ENCODE measurements at places on chromosomes 7 and 10. TPM values are rescaled to one million over a fixed set of nuclear protein-coding genes. Genes with fewer than 3 reads are reported as not detected.

NUP205 gene
- total RNA-seq = 33.1 TPM

GNGT1 gene
- total RNA-seq = not detected

EPO gene
- not detected for total RNA-seq

MMRN2 gene
- total RNA-seq = 30.8 TPM

EPHA1 gene
- total RNA-seq = 15.7 TPM

BICC1 gene
- total RNA-seq = 20.8 TPM

GOLGA7B gene
- total RNA-seq = 0.24 TPM

OR2A42 gene
- total RNA-seq = 3.7 TPM

GFRA1 gene
- total RNA-seq = 4.4 TPM

IGF2BP3 gene
- total RNA-seq = 5.2 TPM

MRLN gene
- not detected for total RNA-seq

OPALIN gene
- total RNA-seq = not detected

OR2A5 gene
- not detected for total RNA-seq

OGDHL gene
- 99.8 TPM for total RNA-seq

DNA sequence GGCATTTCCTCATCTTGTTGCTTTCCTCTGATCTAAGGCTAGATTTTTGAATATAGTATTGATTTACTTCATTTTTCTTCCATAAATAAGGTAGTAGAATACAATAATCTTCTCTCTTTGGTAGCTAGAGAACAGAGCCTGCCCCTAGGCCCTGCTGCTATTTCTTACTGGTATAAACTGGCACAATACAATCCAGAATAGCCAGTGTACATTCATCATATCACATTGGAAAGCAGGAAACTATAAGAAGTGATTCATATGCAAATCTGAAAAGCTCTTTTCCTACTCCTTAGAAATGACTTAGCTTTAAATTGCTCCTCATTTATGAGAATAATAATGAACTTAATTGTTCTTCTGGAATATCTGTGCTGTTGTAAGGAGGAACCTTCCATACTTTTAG, 100.2 kb downstream of the KCND2 start:
- H3K4me3 ChIP-seq = no peak overlapping the region
- H3K27ac ChIP-seq = no peak overlapping the region
- no peaks in the 10 kb centered on the region for H3K36me3 ChIP-seq
- H3K27me3 ChIP-seq = no peaks in the 10 kb centered on the region
- no peaks in the 10 kb centered on the region for H3K4me1 ChIP-seq

DNA sequence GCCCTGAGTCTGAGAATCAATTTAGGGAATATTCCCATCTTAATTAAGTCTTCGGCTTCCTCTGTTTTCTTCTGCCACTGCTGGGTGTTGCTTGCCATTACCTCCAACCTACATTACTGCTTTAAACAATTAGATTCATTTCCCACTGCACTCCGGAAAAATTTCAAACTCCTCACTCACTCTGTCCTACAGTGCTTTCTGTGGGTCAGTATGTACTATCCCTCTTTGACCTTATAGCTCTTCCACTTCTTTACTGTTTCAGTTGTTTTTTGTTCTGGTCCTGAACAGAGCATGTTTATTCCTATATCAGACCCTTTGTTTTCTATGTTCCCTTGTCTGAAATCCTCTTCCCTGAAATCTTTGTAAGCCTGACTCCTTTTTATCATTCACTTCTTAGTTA, 160.6 kb downstream of the MAGI2 start:
- no peak overlapping the region for H3K4me3 ChIP-seq
- no peak for DNase-seq
- no peaks in the 10 kb centered on the region for H3K36me3 ChIP-seq
- no peaks in the 10 kb centered on the region for H3K4me1 ChIP-seq

DNA sequence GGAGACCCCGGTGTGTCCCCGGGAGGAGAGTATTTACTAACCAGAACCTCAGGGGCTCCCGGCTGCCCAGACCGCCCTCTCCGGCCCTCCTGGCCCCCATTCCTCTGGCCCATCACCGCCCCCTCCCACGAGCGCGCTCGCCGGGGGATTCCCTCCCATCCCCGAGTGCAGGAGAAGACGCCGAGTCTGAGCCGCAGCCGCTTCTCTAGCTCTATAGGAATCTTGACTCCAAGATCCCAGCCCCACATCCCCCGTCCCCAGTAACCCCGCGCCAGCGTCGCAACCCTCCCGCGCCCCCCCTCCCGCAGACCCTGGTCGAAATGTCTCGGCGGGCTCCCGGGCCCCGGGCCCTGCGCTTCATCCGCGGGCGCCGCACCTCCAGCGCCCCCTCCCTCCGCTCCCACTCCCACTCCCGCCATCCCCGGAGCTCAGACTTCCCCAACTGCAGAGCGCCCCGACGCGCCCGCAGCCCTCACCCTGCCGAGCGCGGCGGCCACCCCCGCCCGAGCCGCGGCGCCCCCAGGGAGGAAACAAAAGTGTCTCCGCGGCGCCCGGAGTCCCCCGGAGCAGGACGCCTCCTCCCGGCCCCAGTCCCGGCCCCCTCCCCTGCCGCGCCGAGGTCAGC, 541 bp downstream of the ELMO1 start:
- H3K27me3 ChIP-seq = no peaks in the 10 kb centered on the region
- peak; percentile 46 for DNase-seq
- H3K36me3 ChIP-seq = no peaks in the 10 kb centered on the region
- peak overlapping the region; percentile 93 for H3K4me3 ChIP-seq
- peak overlapping the region; percentile 99 for H3K27ac ChIP-seq
- H3K4me1 ChIP-seq = peaks cover 30% of the 10 kb centered on the region

GRCh38 chr7:111368381-111369065, 193.8 kb downstream of the IMMP2L start:
- no peaks in the 10 kb centered on the region for H3K36me3 ChIP-seq
- H3K27me3 ChIP-seq = no peaks in the 10 kb centered on the region
- no peak overlapping the region for H3K4me3 ChIP-seq
- no peak overlapping the region for H3K27ac ChIP-seq
- no peaks in the 10 kb centered on the region for H3K4me1 ChIP-seq
- no peak for DNase-seq

DNA sequence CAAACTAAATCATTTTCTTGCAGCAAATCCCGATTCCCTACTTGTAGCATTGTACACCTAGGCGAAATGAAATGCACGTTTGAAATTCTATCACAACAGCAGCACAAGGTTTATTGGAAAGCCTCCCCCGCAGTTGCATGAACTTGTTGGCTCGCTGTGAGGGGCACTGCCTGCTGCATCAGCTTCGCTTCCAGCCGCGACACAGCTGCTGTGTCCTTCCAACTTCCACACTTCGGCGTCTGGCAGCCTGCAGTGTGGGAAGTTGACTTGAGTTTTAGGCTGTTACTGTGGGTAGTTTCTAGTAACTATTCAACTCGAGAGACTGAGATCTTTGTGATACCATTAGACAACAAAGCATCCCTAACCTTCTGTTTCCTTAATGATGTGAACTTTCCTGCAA, 315.8 kb upstream of the TPK1 start:
- DNase-seq = no peak
- H3K4me3 ChIP-seq = no peak overlapping the region
- no peaks in the 10 kb centered on the region for H3K27me3 ChIP-seq
- no peaks in the 10 kb centered on the region for H3K4me1 ChIP-seq
- no peaks in the 10 kb centered on the region for H3K36me3 ChIP-seq

- H3K4me3 ChIP-seq = no peak overlapping the region
- no peaks in the 10 kb centered on the region for H3K4me1 ChIP-seq
- no peaks in the 10 kb centered on the region for H3K36me3 ChIP-seq
- H3K27me3 ChIP-seq = no peaks in the 10 kb centered on the region
Observed at GRCh38 chr10:22945934-22946673, 18.3 kb downstream of the ARMC3 start.

DNA sequence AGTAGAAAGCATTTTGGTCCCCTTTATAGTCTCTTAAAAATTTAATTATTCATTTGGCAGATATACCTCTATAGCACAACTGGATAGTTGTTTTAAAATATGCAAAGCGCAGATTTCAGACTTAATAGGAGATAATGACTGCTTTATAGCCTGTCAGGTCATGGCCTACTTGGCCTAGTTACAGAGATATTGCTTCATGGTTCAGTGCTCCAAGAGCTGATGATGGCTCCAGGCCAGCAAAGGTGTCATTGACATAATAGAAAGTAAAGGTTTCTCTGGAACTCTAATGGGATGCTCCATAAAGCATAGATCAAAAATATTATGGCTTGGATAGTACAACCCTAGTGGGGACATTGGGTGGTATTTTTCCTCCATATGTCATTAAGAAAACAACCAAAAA, 285.7 kb downstream of the NXPH1 start:
- H3K36me3 ChIP-seq = no peaks in the 10 kb centered on the region
- H3K4me1 ChIP-seq = no peaks in the 10 kb centered on the region
- H3K4me3 ChIP-seq = no peak overlapping the region
- H3K27me3 ChIP-seq = no peaks in the 10 kb centered on the region
- DNase-seq = no peak
- no peak overlapping the region for H3K27ac ChIP-seq

GRCh38 chr7:158672975-158673374, 31.6 kb downstream of the NCAPG2 start:
- H3K4me3 ChIP-seq = no peak overlapping the region
- no peaks in the 10 kb centered on the region for H3K4me1 ChIP-seq
- no peak overlapping the region for H3K27ac ChIP-seq
- no peaks in the 10 kb centered on the region for H3K36me3 ChIP-seq
- no peaks in the 10 kb centered on the region for H3K27me3 ChIP-seq
- no peak for DNase-seq

DNA sequence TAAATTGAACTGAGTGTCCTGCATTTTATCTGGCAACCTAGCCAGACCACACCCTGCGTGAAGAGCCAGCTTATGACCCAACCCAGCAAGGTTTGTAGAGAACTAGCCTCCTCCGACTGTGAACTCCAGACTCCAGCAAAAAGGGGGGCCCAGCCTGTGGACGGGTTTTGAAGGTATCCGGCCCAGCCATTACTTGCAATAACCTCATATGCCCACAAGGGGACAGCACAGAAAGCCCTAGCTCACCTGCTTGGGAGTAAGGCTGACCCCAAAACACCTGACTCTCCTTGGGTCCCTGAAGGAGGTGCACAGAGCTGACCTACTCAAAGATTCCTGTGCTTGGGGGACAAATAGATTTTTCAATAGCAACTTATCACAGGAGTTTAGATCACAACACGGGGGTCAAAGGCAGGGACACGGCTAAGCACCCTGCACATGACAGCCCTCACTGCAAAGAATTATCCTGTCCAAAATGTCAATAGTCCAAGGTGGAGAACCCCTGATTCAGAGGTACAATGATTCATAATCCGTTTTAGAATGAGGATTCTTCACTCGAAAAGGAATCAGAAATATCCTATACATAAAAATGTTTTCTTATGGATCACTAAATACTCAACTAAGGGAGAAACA, 4.6 kb downstream of the TRPV6 start:
- no peaks in the 10 kb centered on the region for H3K27me3 ChIP-seq
- peak; percentile 39 for DNase-seq
- no peak overlapping the region for H3K4me3 ChIP-seq
- H3K27ac ChIP-seq = no peak overlapping the region
- no peaks in the 10 kb centered on the region for H3K36me3 ChIP-seq

DNA sequence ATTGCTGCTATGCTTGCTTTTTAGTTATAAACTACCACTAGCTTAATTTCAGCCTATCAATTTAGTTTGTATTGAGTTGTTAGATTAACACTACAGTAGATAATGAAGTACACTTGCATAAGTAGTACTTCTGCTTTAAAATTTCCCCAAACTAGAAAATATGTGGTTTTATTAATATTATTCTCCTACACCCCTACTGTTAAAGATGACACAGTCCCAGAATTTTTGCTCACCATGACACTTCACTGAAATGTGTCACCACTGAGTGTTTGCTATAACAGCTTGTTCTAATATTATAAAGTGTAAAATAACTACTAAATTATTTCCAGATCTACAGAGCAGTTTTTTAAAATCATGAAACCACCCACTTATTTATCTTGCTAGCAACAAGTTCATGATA, 31.6 kb downstream of the RHEB start:
- peaks cover 5% of the 10 kb centered on the region for H3K36me3 ChIP-seq
- H3K4me3 ChIP-seq = no peak overlapping the region

GRCh38 chr7:89773611-89774010, 380.7 kb upstream of the STEAP1 start:
- H3K4me1 ChIP-seq = no peaks in the 10 kb centered on the region
- H3K27me3 ChIP-seq = no peaks in the 10 kb centered on the region
- no peaks in the 10 kb centered on the region for H3K36me3 ChIP-seq
- no peak for DNase-seq

DNA sequence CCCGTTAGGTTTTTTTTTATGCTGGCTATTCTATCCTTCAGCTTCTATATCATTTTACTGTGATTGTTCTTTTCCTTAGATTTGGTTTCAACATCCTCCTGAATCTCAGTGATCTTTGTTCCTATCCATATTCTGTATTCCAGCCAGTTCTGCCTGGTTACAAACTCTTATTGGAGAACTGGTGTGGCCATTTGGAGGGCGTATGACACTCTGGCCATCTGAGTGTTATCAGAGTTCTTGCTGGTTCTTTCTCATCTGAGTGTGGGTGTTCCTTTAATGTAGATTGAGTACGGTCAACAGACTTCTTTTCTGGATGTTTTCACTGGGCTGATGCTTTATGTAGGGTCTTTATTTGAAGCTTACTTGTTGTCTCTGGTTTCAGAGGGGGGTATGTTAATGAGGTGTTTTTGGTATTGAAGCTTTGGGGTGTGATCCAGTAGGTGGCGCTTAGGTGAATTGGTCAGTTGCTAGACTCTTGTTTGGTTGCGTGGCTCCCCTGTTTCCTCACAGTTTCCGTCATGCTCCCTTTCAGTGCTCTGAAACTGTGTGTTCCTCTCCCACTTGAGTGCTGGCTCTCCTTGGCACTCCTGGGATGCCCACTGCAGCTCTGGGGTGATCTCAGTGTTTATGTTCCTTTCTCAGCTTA, 80.7 kb downstream of the FANK1 start:
- H3K36me3 ChIP-seq = no peaks in the 10 kb centered on the region
- no peaks in the 10 kb centered on the region for H3K4me1 ChIP-seq
- H3K4me3 ChIP-seq = no peak overlapping the region
- no peaks in the 10 kb centered on the region for H3K27me3 ChIP-seq
- no peak overlapping the region for H3K27ac ChIP-seq

DNA sequence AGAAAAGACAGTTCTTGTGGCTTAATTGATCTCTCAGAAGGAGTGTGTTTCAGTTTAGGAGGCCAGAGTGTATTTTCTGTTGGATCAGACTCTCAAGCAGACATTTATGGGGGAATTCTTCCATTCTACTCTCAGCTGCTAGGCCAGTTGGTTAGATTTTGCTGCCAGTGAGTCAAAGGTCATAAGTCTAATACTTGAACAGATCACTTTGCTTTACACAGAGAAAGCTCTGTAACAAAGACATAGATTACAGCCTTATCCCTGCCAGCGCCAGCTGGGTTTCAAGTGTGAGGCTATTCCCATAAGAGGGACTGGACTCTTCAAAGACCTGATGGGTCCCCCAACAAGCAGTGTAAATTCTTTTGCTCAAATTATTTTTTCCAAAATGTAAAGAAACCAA, 145.6 kb upstream of the SEMA3C start:
- H3K4me3 ChIP-seq = no peak overlapping the region
- H3K27ac ChIP-seq = peak overlapping the region; percentile 83
- no peaks in the 10 kb centered on the region for H3K27me3 ChIP-seq

- no peaks in the 10 kb centered on the region for H3K36me3 ChIP-seq
- H3K4me3 ChIP-seq = no peak overlapping the region
- H3K27ac ChIP-seq = no peak overlapping the region
- peaks cover 7% of the 10 kb centered on the region for H3K4me1 ChIP-seq
- no peaks in the 10 kb centered on the region for H3K27me3 ChIP-seq
- no peak for DNase-seq
Observed at GRCh38 chr10:19956516-19957032, 140.3 kb downstream of the PLXDC2 start.

GRCh38 chr10:79180414-79181221, 111.9 kb downstream of the ZMIZ1 start:
- peaks cover 85% of the 10 kb centered on the region for H3K4me1 ChIP-seq
- no peaks in the 10 kb centered on the region for H3K36me3 ChIP-seq
- no peaks in the 10 kb centered on the region for H3K27me3 ChIP-seq
- peak overlapping the region; percentile 79 for H3K27ac ChIP-seq

- DNase-seq = no peak
- no peak overlapping the region for H3K27ac ChIP-seq
- peaks cover 12% of the 10 kb centered on the region for H3K27me3 ChIP-seq
Observed at GRCh38 chr7:157281221-157281998, 55.4 kb upstream of the DNAJB6 start.
